ENCODE measurements at places on chromosomes 7 and 10. TPM values are rescaled to one million over a fixed set of nuclear protein-coding genes. Genes with fewer than 3 reads are reported as not detected.

DNA sequence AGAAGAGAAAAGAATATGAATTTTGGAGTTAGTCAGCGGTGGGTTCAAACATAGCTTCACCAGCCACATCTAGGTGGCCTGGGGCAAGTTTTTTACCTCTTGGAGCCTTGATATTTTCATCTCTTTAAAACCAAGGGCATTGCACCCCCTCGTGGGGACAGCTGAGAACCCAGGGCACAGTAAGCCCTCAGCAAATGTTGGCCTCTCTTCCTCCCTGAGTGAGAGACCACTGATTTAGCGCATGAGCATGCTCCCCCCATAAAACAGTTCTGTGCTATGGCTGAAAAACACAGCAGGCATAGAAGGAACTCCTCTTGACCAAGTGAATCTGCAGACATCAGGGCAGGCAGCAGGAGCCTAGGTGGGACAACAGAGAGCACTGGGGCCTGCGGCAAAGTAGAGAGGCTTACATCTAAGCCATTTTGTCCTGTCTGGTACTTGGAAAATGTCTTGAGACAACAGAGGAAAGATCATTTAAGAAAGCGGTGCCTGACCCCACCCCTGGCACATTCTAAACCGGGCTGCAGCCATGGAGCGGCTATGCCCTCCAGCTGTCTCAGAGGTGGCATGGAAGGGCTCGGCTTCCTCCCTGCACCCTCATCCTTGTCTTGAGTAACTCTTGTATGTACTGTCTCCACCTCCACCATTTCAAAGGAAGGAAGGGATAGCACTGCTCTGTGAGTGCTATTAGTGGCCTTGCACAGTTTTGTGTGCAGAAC, 94.7 kb downstream of the ARHGAP22 start:
- peaks cover 17% of the 10 kb centered on the region for H3K27me3 ChIP-seq
- no peaks in the 10 kb centered on the region for H3K4me1 ChIP-seq
- DNase-seq = no peak
- no peak overlapping the region for H3K4me3 ChIP-seq
- no peaks in the 10 kb centered on the region for H3K36me3 ChIP-seq

GRCh38 chr7:2737771-2738540, 50.0 kb downstream of the AMZ1 start:
- peaks cover 13% of the 10 kb centered on the region for H3K4me1 ChIP-seq
- no peaks in the 10 kb centered on the region for H3K36me3 ChIP-seq
- no peak overlapping the region for H3K4me3 ChIP-seq
- no peaks in the 10 kb centered on the region for H3K27me3 ChIP-seq
- DNase-seq = no peak

KCNH2 gene
- 3.0 TPM for total RNA-seq

DNA sequence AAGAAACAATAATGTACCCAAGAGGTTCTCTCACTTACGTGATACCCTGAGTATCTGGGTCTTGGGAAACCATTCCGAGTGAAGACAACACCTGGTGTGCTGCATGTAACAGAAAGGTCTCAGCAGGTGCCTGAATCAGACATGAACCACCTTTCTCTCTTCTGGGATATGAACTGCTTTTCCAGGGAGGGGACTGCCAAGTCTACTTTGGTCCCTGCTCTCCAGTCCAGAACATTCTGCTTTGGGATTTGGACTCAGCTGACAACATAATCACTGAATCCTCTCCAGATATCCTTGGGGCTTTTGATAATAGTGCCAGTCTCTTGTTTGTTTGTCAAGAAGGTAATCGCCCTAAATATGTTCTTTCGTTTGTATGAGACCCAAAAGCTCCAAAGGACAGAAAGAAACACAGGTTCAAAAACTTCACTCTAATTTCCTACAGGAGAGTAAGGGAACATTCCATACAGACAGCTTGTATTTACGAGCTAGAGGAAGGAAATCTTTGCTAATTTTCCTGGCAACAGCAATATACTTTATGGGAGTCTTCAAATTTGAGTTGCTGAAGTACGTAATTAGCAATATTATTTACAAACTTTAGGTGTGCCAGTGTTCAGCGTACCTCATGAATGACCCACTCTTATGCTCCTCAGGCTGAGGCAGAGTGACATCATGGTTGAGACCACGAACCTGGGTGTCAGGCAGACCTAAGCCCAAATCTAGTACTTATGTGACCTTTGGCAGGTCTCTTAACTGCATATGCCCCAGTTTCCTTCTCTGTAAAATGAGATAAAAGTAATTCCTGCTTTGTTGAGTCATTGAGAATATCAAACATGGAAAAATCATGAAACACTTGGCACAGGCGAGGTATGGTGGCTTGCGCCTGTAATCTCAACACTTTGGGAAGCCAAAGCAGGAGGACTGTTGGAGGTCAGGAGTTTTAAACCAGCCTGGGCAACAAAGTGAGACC, 5.4 kb downstream of the ABLIM1 start:
- no peaks in the 10 kb centered on the region for H3K4me1 ChIP-seq
- DNase-seq = no peak
- H3K4me3 ChIP-seq = no peak overlapping the region

- no peak overlapping the region for H3K27ac ChIP-seq
- H3K36me3 ChIP-seq = no peaks in the 10 kb centered on the region
- H3K4me3 ChIP-seq = no peak overlapping the region
- H3K27me3 ChIP-seq = no peaks in the 10 kb centered on the region
- no peak for DNase-seq
- no peaks in the 10 kb centered on the region for H3K4me1 ChIP-seq
These were observed 14.7 kb upstream of the TMEM236 start for GRCh38 chr10:17737027-17737965.

- no peak overlapping the region for H3K27ac ChIP-seq
- H3K36me3 ChIP-seq = no peaks in the 10 kb centered on the region
These were observed 13.1 kb upstream of the ASB4 start for GRCh38 chr7:95472581-95473161.

OR6V1 gene
- not detected for total RNA-seq

DNA sequence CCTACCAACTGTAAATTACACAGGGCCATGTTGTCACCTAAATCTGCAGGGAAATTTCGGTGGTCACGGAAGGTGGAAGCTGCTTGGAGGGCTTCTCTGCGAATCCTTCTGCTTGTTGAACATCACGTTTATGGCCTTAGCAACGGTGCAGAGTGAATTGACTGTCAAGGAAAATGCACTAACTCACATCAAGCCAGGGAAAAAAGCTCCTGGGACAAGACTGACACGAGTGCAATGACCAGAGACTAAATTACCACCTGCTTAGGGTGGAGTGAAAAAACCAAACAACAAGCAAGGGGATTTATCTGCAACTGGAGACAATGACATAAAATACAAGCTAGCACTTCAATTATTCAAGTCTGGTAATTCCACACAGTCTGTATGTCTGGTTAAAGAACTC, 211.2 kb downstream of the JAZF1 start:
- no peak for DNase-seq
- H3K4me3 ChIP-seq = no peak overlapping the region
- H3K36me3 ChIP-seq = no peaks in the 10 kb centered on the region
- H3K4me1 ChIP-seq = peaks cover 12% of the 10 kb centered on the region
- H3K27me3 ChIP-seq = no peaks in the 10 kb centered on the region
- no peak overlapping the region for H3K27ac ChIP-seq

DNA sequence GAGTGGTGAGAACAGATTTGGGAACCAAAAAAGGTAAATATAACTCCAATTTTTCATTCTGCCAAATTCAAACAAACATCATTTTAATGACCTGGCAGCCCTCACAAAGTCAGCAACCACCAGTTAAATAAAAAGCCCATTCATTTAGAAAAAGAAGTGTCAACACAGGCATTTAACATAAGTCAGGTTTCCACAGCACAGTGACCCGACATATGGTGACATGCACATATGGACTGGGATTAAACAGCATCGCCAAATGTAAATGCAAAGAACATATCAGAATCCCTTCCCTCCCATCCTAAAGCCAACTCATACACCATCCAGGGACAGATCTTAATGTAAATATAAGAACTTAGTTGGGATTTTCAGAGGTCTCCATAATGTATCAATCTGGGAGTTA, 293.2 kb downstream of the FGFR2 start:
- no peaks in the 10 kb centered on the region for H3K27me3 ChIP-seq
- no peaks in the 10 kb centered on the region for H3K4me1 ChIP-seq
- no peak overlapping the region for H3K27ac ChIP-seq
- no peaks in the 10 kb centered on the region for H3K36me3 ChIP-seq

- no peak overlapping the region for H3K4me3 ChIP-seq
- DNase-seq = no peak
- H3K27ac ChIP-seq = no peak overlapping the region
- peaks cover 36% of the 10 kb centered on the region for H3K4me1 ChIP-seq
These were observed 86.7 kb downstream of the VOPP1 start for GRCh38 chr7:55485501-55486191.

DNA sequence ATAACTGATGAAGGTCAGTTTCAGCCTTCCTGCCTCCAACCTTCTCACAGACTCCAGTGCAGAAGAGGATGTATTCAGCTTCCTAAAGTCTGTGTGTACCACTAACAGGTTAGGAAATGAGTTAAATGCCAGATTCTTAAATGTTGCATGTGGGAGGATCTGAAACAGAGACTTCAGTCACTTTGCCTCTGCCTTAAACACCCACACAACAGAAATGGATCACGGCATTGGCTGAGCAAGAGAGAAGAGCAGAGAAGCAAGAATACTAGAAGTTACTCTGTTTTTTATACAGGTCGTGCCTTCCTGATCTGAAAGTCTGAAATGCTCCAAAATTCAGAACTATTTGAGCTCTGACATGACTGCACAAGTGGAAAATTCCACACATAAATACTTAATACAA, 98.9 kb upstream of the ARHGAP21 start:
- no peak for DNase-seq
- no peak overlapping the region for H3K27ac ChIP-seq
- no peaks in the 10 kb centered on the region for H3K27me3 ChIP-seq
- H3K4me3 ChIP-seq = no peak overlapping the region
- no peaks in the 10 kb centered on the region for H3K36me3 ChIP-seq
- no peaks in the 10 kb centered on the region for H3K4me1 ChIP-seq

ZNF12 gene
- total RNA-seq = 29.2 TPM

- no peak for DNase-seq
- no peaks in the 10 kb centered on the region for H3K27me3 ChIP-seq
- H3K27ac ChIP-seq = no peak overlapping the region
- H3K36me3 ChIP-seq = no peaks in the 10 kb centered on the region
- no peak overlapping the region for H3K4me3 ChIP-seq
These were observed 18.4 kb upstream of the ZCCHC24 start for GRCh38 chr10:79463578-79464496.

TBX20 gene
- total RNA-seq = not detected

- H3K4me1 ChIP-seq = peaks cover 9% of the 10 kb centered on the region
- no peak overlapping the region for H3K27ac ChIP-seq
- peaks cover 5% of the 10 kb centered on the region for H3K27me3 ChIP-seq
- H3K36me3 ChIP-seq = no peaks in the 10 kb centered on the region
- DNase-seq = no peak
These were observed 11.3 kb downstream of the GPRIN2 start for GRCh38 chr10:46544989-46545791.

DNA sequence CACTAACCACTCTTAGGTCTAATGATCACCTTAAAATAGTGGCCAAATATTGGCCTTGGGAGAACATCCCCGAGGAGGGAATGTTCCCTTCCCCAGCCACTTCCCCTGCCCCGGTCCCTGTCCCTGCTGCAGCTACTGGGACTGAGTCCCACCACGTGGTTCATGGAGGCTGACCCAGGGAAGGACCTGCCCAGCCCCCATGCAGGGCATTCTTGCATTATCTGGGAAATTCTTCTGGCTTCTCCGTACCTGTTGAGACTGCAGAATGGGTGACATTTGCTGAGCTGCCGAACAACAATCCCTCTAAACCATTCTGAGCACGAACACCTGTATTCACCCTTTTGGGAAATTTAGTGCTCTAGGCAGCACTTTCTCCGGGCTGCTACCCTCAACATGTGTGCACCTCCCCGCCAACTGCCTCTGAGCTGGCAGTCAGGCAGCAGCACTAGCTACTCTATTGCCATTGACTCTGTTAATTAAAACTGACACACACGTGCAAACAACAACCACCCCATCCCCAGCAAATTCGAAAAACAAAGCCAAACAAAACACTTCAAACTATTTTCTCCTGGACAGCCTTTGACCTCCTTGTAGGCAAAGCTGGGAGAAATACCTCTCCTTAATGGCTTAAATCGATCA, 567.4 kb upstream of the MKI67 start:
- H3K27ac ChIP-seq = no peak overlapping the region
- no peaks in the 10 kb centered on the region for H3K4me1 ChIP-seq
- no peaks in the 10 kb centered on the region for H3K36me3 ChIP-seq

AIMP2 gene
- 14.1 TPM for total RNA-seq

DNA sequence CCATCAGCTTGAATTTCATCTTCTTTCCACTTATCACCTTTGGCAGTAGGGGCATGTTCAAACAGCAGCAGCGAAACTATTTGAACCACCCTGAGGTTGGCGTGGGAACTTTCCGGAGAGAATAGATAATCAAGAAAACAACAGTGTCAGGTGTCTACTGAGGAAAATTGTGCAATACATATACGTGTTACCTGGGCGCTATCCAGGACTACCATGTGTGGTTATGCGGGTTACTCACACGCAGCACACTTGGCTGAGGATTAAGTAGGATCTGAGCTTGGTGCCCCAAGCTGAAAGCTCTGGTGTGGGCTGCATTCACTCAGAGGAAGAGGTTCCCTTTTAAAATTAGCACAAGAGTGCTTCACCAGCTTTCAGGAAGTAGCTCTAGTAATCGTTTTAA, 8.8 kb upstream of the ABI1 start:
- H3K27ac ChIP-seq = no peak overlapping the region
- peaks cover 3% of the 10 kb centered on the region for H3K4me1 ChIP-seq
- H3K4me3 ChIP-seq = no peak overlapping the region
- no peak for DNase-seq
- H3K36me3 ChIP-seq = no peaks in the 10 kb centered on the region

NEUROD6 gene
- not detected for total RNA-seq

DNA sequence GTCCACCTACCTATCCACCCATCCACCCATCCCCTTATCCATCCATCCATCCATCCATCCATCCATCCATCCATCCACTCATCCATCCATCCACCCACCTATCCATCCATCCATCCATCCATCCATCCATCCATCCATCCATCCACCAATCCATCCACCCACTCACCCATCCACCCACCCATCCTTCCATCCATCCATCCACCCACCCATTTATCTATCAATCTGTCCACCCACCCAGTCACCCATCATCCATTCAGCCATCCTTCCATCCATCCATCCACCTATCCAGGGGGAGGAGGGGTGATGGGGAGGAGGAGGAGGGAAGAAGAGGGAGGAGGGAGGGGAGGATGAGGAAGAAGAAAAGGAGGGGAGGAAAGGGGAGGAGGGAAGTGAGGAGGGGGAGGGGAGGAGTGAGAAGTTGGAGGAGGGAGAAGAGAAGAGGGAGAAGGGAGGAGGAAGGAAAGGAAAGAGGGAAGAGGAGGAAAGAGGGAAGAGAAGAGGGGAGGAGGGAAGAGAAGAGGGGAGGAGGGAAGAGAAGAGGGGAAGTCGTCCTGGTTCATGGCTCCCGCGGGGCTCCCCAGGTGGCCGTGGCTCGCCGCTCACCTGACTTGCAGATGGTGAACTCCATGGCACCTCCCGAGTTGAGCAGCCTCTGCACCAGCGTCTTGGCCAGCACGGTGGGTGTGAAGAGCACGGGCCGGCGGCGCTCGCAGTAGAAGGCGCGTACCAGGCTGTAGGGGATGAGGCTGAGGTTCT, 68.8 kb upstream of the GNA12 start:
- peaks cover 42% of the 10 kb centered on the region for H3K36me3 ChIP-seq
- H3K27ac ChIP-seq = no peak overlapping the region
- H3K27me3 ChIP-seq = no peaks in the 10 kb centered on the region
- H3K4me1 ChIP-seq = no peaks in the 10 kb centered on the region

- no peak for DNase-seq
- H3K27ac ChIP-seq = peak overlapping the region; percentile 59
- no peaks in the 10 kb centered on the region for H3K27me3 ChIP-seq
- peak overlapping the region; percentile 98 for H3K4me3 ChIP-seq
- no peaks in the 10 kb centered on the region for H3K36me3 ChIP-seq
These were observed 869 bp downstream of the PSAP start for GRCh38 chr10:71850021-71850742.

SYT15 gene
- total RNA-seq = 1.7 TPM
